ENCODE measurements at places on chromosomes 7 and 10.

- no peak for DNase-seq
These were observed 526.5 kb downstream of the PARD3 start for GRCh38 chr10:34288634-34289033.

DNA sequence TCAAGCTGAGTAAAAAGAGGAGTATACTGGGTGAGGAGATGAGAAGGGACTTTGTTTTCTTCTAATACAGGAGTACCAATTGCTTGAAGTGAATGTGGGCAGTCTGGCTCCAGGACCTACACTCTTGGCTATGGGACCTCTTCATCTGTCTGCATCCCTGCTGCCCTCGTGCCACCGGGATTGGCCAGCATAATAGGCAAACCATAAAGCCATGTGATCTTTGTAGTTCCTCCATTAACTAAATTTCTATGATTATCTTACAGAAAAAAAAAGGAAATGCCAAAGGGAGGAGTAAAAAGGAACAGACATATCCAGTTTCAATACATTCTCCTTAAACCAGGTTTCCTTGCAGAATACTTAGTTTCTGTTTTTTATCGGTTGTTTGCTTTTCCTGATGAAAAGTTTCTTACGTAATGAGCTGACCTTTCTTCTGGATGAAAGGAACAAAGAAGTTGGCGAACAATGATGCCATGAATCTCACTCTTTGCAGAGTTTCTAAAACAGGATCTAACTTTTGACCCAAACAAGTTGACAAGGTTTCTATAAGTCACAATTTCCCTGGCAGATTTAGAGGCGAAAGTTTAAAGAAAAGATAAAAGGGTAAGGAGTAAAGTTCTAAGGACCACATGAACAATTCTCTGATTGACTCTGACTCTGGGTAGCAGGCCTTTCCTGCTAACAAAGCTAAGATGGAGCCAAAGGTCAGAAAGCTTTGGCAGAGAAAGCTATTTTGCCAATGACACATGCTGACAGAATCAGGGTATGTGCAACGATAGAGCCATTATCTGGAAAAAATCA, 54.1 kb downstream of the LAMB1 start:
- DNase-seq: peak; percentile 45

DNA sequence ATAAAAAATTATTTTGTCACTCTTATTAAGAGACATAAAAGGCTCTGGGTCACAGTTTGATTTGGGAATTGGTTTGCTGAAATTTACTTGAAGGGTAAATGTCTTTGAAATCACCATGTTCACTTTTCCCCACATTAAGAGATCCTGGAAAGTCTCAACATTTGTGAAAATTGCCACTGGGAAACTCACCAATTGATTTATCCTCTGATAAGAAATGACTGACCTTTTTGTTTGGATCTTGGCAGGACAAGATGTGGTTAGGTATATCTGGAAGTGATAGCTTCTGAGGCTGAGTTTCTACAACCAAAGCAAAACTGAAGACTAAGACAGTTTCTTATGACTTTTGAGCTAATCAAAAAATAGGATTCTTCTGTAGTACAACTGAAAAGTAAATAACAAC, 107.1 kb upstream of the TMEM106B start:
- no peak for DNase-seq

GRCh38 chr10:103080891-103081581, 112.0 kb downstream of the NT5C2 start:
- no peak for DNase-seq

GRCh38 chr7:26081638-26082037, 70.4 kb upstream of the NFE2L3 start:
- DNase-seq: no peak

GRCh38 chr10:70052462-70053217, at the start of gene MACROH2A2:
MACROH2A2 (plus strand) TSS chr10:70052846; CDS start chr10:70075659, 22,813 bp downstream.
- DNase-seq: peak; percentile 25

- peak; percentile 12 for DNase-seq
These were observed 207.9 kb upstream of the MYO3A start for GRCh38 chr10:25725917-25726716.

- no peak for DNase-seq
These were observed 6.0 kb downstream of the COL13A1 start for GRCh38 chr10:69807696-69808095.

DNA sequence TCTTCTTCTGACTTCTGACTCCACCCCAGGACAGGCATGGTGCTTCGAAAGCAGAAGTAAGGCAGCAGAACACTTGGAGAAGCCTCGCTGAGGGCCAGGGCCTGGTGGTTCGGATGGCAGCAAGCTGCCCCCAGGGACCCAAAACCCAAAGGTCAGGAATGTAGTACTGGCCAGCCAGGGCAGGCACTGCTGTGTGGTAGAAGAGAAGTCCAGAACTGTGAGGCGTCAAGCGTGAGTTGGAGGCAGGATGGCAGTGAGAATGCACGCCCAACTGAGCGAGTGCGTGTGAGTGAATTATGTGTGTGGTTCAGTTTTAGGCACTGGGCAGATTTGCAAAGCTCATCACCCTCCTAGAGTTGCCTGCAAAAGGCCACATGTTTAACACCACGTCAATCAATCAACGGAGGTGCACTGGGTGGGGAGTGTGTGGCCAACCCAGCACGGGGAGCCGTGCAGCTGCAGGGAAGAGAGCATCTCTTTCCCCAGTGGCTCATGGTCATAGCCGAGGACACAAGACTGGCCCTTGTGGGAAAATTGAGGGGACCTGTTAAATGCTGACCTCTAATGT, 144.3 kb downstream of the KCNMA1 start:
- DNase-seq: no peak

- no peak for DNase-seq
These were observed 13.5 kb downstream of the LRMDA start for GRCh38 chr10:75444781-75445386.

DNA sequence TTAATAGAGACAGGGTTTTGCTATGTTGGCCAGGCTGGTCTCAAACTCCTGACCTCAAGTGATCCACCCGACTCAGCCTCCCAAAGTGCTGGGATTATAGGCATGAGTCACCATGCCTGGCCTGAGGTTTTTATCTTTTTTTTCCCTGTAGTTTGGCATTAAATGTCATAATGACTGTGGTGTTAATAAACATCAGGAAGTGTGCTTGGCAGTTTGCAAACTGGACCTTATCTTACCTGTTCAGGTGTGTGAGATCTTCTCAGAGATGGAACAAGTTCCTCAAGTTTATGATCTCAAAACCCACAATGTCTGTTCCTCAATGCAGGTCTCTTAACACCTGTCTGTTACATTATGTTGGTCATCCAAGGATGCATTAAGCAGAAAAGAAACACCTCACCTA, 80.0 kb downstream of the ARID5B start:
- no peak for DNase-seq

DNA sequence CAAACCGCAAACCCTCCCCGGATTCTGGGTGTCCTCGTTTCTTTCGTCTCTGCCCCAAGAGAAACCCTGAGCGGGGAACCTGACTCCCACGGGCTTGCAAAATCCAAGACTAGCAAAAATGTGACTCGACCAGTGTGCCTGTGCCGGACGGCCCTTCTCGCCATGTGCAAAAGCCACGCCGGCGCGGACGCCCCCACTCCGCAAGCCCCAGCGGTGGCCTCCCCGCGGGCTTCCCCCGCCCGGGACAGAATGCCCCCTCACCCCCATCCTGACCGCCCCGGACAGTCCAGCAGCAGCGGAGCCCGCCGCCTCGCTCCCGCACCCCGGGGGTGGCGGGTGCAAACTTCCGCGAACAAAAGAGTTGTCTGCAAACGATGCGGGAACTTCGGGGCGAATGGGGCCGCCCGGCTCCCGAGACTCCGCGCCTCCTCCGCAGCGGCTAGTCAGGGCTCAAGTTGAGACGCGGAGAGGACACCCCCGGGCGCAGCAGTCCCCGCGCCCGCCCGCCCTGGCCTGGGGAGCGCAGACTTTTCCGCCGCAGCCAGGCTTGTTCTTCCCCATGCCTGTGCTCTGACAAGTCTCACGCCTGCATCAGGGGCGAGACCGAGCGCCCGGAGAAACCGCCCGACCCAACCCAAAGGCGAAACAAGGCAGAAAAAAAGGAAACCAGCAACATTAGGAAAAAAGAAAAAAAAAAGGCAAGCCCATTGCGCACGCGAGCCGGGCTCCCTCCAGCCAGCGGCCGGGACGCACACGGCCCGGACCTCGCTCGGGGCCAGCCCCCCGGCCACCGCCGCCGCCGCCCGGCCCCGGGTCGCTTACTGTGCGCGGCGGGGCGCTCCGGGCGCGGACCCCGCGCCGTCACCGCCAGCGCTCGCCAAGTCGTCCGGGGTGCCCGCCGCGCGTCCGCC, 732 bp downstream of the FAM53B start:
- DNase-seq: no peak

DNA sequence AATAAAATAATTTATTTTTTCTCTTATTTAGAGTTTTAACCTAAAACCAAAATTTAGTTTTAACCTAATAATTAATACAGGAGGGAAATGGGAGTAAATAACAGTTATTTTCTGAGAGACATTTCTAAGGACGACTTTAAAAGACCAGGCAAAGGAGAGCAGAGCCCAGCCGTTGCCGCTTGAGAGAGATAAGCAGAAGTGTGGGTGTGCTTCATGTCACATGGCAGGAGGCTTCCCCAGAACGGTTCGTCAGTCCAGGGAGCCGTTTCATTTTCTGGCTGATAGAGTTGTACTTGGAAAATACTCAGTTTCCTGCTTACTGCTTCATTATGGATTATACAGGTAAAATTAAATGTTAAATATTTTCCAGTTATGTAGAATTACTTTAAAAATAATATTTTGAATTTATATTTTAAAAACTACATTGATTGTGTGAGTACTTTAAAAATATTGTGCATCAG, 61.4 kb downstream of the ST7 start:
- DNase-seq: no peak

DNA sequence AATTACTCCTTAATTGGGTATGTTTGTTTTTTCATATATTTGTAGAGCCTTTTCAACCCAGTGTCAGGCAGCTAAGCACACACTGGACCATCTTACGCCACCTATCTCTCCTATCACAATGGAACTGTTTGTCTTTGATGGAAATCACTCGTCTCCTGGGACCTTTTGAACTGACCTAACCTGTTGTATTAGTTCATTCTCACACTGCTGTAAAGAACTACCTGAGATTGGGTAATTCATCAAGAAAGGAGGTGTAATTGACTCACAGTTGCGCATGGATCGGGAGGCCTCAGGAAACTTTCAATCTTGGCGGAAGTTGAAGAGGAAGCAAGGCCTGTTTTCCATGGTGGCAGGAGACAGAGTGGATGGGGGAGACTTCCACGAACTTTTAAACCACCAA, 182.0 kb downstream of the TCERG1L start:
- DNase-seq: no peak

GRCh38 chr10:129968853-129969183, 4.7 kb upstream of the EBF3 start:
- DNase-seq: no peak

DNA sequence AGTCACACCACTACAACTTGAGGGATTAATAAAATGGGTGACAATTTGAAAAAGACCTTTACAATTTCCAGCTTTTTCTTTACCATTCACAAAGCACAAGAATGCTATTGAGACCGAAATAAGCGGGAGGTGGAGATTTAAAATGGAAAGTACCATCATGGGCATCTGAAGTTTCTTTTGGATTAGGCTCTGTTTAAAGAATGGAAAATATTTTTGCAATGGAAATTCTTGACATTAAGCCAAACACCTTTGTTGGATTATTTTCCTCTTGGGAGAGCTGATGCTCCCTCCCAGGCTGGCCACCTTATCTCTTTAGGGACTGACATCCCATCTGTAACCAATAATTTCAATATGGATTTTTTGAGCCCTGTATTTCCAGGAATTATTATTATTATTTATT, 62.5 kb downstream of the BPGM start:
- DNase-seq: no peak

DNA sequence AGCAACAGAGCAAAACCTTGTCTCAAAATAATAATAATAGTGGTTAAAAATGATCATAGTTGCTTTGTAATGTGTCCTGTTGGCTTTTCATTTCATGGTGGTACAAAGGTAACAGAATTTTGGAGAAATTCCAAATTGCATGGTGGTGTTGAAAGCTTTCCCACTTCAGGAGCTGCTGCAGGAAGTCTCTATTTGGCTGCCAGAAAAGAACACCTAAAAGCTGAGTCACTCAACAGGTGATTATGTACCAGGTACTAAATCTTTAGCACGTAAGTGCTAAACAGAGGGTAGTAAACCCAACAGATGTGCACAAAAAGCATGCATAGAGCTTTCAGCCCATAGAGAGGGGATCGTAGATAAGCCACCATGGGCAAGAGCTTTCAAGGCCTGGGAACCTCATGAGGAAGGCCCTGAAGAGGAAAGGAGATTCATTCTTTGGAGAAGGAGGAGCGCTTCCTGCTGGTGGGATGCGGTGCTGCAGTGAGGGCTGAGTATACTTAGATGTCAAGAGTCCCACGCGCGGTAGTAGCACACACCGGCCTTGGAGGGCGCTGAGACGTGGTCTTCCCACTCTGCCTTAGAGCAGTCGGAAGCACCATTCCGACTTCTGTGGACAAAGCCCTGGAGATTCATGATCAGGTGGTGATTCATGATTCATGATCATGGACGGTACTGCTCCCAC, 118.7 kb downstream of the RALA start:
- DNase-seq: no peak

DNA sequence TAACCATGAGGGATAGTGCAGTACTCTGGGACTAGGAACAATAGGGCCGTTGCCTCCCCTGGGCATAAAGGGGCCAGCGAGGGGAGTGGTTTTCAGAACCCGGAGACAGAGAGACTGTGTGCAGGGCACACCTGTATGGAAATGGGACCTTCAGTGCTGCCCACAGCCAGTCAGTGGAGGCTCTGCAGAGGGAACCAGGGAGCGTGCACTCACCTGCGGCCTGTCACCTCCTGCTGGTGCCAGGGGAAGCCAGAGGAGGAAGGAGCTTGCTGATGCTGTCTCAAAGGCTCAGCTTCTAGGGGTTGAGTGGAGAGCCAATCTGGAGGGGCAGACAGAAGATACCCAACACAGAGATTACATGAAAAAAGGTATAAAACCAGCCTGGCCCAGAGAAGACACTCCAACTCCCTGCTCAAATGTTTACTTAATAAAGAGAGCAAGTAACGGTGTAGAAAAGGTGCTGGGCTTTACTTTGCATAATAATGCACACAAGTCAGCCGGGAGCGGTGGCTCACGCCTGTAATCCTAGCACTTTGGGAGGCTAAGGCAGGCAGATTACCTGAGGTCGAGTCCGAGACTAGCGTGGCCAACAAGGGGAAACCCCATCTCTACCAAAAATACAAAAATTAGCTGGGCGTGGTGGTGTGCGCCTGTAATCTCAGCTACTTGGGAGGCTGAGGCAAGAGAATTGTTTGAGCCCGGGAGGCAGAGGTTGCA, 35.5 kb upstream of the WAPL start:
- DNase-seq: no peak

- DNase-seq: no peak
These were observed 17.5 kb downstream of the ZNF33A start for GRCh38 chr10:38027986-38028385.

DNA sequence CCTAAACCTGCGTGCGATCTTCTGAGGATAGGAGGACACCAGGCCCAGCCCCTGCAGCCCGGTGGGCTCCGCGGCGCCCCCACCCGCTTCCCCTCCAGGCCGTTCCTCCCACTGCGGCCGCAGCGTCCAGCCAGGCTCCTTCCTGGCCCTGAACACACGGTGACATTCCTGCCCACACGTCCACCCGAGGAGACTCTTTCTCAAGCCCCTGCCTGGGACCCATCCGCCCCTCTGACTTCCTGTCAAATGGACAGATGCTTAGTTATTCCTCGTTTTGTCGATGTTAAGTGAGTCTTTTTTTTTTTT, 32.4 kb upstream of the RNF32 start:
- no peak for DNase-seq

GRCh38 chr10:13831711-13832141, 245.0 kb downstream of the PRPF18 start:
- DNase-seq: no peak

All from fibroblast of skin of left biceps (primary cell).